ENCODE measurements at places on chromosomes 12 and 14.
A peak's percentile ranks its signal among the peaks of the same experiment; 100 is the strongest.

GRCh38 chr14:72603639-72604038 is 290.3 kb downstream of the DPF3 start:
- no peak for DNase-seq

- DNase-seq, result no peak
These were observed 21.8 kb upstream of the PIK3C2G start for GRCh38 chr12:18239526-18239925.

DNA sequence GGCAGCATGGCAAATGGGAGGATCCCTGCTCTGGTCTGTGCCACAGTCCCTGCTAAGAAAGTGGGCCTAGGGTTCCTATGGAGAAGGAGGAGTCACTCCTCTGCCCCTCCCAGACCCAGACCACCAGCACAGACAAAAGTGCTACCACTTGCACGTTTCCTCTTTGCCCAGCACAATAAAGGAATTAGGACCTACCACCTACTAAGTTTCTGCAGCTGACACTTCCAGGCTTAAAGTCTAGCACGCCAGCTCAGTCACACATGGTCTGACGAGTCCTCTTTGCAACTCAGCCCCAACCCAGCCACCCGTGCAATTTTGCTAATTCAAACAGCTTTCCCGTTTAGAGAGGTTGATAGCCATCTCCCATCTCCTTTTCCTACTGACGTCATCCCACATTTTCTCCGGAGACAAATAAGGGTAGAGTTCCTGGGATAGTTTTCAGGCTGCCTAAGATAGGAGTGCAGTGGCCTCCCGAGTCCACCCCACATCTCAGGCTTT is 66.2 kb upstream of the PTGR2 start:
- DNase-seq, result no peak

- DNase-seq, result no peak
These were observed 30.6 kb upstream of the SLC2A3 start for GRCh38 chr12:7966563-7966962.

DNA sequence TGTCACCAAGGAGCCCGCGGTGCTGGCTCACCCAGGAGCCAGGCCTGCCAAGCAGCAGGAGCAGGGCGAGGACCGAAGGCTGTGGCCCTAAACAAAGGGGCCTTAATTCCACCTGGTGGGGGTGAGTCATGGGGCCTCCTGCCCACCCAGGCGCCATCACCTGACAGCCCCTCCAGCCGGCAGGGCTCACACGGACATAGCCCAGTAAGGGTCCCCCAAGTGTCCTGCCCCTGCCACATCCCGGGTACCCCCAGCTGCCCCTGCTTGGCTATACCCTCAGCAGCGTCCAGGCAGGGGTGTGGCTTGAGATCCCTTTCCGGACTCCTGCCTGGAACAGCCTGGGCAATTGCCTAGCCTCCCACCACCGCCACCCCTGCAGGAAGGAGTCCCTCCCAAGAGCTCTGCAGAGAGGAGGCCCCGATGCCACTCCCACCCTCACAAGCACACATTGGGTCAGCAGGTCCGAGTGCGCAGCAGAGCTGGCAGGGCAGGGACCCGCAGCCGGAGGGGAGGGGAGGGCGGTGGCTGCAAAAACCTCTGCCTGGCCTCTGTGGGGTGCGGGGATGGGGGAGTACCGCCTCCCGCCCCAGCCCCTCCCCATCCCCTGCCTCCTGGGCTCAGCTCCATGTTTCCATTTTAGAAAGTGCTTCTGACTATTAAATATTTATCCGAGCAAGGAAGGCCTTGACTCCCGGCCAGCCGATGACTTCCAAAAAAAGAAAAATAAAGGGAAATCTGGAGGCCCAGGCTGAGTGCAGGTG is 4.6 kb downstream of the AHNAK2 start:
- no peak for DNase-seq

- no peak for DNase-seq
These were observed 55.1 kb downstream of the TTC6 start for GRCh38 chr14:37650356-37651037.

GRCh38 chr14:94677213-94677612 is 65.0 kb downstream of the SERPINA3 start:
- DNase-seq, result peak; percentile 4

DNA sequence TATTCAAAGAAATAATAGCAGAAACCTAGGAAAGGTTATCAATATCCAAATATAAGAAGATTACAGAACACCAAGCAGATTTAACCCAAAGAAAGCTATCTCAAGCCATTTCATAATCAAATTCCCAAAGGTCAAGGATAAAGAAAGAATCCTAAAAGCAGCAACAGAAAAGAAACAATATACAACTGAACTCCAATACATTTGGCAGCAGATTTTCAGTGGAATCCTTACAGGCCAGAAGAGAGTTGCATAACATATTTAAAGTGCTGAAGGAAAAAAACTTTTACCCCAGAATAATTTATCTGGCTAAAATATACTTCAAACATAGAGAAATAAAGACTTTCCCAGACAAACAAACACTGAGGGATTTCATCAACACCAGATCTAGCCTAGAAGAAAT is 54.3 kb downstream of the DENND5B start:
- DNase-seq, result no peak

DNA sequence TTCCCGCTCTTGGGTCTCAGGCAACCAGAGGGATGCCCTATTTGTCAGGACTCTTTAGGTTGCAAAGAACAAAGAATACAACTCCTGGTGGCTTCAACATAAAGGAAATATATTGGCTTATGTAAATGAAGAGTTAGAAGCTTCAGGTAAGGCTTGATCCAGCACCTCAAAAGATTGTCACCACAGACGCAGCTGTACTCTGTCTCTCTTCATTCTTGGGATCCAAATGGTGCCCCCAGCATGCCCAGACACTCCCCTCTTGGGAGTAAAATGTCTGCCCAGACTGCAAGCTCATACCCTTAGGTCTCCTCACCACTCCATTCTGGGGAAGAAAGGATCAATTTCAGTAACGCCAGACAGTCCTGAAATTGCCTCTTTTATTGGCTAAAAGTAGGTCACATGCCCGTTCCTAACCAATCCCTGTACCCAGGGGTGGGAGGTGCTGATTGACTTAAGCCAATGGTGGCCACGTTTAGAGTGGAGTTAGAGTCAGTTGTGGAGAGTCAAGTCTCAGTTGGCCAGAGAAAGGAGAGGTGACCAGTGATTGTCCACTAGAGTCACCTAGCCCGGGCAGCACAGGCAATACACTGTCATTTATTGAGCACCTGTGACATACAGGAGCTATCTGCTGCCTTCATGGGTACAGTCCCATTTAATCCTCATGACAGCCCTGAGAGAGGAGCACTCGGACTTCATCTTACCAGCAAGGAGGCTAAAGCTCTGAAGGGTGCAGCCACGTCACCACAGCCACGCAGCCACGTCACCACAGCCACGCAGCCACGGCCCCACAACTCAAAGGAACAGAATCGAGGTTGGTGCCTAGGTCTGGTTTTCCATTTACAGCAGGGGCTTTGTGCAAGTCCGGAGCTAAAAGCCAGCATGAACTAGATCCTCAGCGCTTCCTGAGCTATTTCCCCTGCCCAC is 19.7 kb upstream of the BEGAIN start:
- no peak for DNase-seq

DNA sequence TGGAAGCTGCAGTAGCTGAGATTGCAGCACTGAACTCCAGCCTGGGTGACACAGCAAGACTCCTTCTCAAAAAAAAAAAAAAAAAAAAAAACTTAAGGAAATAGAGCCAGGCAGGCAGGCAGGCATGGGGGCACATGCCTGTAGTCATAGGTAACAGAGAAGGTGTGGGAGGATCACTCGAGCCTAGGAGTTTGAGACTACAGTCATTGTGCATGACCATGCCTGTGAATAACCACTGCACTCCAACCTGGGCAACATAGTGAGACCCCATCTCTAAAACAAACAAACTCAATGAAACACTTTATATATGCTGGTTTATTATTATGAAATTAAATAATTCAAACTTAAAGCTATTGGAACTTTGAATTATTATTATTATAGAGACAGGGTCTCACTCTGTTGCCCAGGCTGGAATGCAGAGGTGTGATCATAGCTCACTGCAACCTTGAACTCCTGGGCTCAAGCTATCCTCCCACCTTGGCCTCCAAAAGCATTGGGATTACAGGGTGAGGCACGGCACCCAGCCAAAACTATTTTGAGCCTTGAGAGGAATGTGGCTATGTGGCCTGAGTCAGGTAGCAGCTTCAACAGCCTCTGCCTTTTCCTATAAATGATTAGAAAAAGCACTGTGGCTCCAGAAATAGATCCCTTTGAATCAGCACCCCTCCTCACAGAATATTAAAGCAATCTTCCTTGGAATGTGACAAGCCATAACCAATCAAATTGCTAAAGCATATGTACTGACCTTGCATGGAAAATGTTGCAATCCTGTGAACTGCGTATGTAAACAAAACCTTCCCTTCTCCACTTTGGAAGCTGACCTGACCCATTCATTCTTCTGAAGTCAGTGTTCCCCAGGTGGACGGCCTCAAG is 34.7 kb upstream of the YY1 start:
- no peak for DNase-seq
